ENCODE measurements at places on chromosomes 12 and 14.

- no peak for DNase-seq
These were observed 46.9 kb upstream of the CAND1 start for GRCh38 chr12:67222302-67222701.

DNA sequence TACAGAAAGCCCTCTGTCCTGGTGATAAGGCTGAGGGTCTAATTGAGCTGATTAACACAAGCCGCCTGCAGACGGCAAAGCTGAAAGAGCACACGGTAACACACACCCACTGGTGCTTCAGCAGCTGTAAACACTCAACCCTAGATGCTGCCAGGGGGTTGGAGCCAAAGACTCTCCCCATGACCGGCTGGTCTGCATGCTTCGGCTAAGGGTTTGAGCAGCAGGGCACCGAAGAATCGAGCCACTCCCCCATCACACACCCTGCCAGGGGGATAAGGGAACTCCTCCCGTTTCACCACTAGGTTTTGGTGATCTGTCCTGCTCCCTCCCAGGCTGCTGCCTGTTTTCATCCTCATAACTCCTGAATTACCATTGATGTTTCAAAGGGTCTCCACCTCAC lies 141.0 kb upstream of the OVCH1 start:
- DNase-seq, result no peak

GRCh38 chr12:47707905-47708543 lies 2.2 kb upstream of the RPAP3 start:
- DNase-seq, result no peak

DNA sequence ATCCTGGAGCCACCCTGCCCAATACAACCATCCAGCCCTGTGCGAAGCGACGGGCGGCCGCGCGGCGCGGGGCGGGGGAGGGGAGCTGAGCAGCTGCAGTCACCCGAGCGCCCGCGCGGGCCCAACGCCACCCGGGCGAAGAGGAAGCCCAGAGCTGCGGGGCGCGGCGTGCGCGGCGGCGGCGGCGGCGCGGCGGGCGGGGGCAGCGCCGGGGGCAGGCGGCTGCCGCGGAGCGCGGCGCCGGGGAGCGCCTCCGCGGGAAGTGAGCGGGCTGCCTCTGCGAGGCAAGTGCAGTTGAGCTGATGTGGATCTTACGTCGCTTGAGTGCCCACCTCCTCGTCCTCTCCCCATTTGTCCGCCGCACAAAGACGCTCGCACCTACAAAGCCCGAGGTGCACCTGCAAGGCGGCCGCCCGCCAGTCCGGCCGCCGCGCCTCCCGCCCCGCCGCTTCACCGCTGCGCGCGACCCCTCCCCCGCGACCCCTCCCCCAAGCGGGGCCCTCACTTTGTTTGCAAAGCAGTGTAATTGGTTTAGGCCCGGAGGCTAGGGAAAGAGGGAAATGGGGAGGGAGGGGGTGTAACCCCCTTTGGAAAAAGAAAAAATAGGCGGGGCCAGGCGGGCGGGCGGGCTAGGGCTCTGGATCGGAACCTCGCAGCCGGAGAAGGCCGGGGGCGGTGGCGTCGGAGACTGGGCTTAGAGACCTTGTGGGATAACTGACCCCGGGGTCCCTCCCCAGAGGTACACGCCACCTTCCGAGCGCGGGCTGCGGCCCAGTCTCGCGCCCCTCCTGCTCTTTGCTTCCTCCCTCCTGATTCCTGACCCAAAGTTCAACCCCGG lies at the start of the genes FOXA1 and TTC6:
TSS of gene FOXA1 (minus strand) at position 279 of the 838 bp plus-strand sequence. CDS start at position 2, 277 bp downstream.
TSS of gene TTC6 (plus strand) at position 659 of the 838 bp plus-strand sequence. CDS start 26,436 bp downstream, outside the sequence.
- no peak for DNase-seq

GRCh38 chr12:10960211-10960610 lies 21.1 kb upstream of the TAS2R14 start:
- DNase-seq, result no peak

DNA sequence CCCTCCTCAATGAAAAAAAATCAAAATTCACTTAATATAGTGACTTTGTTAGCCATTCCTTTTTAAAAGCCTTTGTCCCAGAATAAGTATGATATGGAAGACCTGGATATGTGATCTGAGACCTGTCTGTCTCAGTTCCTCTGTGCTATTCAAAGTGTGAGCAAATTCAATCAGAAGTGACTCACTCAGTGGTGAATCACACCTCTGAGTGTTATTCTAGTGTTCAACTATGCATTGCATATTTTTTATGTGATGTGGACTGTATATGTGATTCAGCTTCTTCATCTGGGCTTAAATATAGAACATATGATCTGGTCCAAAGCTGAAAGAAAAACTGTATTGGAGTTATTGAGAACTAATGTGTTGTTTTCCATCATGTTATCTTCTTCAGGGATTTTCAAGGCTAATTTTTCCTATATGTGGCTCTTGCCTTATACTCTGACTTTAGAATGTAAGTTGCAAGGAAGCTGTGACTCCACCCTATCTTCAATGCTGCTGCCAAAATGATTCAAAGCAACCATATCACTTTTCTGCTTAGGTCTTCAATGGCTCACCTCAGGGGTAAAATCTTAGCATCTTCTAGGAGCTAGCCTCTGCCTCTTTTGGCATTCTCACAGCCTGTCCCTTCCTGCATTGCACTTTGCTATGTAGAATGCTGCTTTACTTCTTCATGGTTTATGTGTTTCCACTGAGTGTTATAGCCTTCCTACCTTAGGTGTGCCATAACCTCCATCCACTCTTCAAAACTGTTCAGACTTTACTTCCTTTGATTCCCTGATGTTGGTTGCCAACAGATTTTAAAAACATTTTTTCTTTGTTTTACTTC lies 169.8 kb downstream of the OTOGL start:
- no peak for DNase-seq

DNA sequence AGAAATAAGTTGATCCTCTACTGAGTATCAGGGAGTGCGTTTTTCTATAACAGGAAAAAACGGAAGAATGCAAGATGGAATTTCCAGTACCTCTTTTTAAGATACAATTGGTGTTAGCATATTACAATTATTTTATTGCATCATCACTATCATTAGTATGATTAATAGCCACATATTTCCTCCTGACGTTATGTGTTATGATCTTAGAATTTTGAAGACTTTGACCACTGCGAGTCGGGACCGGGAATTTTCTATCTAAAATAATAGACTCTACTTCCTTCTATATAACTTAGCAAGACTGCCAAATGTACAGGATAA lies 679 bp upstream of the SAV1 start:
- DNase-seq, result no peak

DNA sequence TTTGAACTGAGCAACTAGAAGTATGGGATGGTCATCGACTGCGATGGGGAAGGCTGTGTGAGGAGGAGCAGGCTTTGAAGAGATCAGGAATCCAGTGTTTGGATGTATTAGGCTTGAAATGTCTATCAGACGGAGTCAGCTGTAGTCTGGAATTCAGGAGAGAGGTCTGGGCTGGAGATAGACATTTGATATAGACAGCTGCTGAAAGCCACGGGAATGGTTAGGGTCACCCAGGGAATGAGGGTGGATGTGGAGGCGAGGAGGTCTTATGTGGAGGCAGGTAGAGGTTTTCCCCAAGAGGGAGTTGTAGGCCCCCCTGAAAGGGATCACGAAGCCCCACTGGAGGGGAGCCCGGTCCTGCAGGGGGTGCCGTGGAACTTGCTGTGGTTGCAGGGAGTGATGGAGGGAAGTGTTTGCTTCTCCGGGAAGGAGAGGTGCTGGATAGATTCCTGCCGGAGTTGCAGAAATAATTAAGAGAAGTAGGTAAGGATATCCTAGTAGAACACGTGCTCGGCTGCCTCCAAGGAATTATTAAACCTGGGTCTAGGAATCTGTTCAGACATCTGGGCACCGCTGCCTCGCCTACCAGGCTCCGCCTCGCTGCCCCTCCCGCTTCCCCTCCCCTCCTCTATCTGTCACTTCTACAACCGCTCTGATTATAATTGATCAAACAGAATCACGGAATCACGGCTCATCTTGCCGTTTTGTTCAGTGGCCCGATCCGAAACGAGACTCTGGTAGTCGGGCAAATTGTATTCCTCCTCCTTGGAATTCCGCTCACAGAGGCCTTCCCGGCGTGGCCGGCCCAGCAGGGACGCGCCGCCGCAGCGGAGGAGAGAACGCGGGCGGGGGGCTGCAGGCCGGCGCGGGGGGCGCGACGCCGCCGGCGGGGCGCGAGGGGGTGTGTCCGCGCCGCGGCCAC lies 826 bp upstream of the CACNA1C start:
- no peak for DNase-seq

GRCh38 chr14:70935135-70935534 lies 27.9 kb downstream of the PCNX1 start:
- DNase-seq, result no peak

- DNase-seq, result no peak
These were observed at the start of gene HHIPL1 for GRCh38 chr14:99644723-99645544. Gene HHIPL1 (plus strand): TSS chr14:99645129. CDS start chr14:99645208, 79 bp downstream.

DNA sequence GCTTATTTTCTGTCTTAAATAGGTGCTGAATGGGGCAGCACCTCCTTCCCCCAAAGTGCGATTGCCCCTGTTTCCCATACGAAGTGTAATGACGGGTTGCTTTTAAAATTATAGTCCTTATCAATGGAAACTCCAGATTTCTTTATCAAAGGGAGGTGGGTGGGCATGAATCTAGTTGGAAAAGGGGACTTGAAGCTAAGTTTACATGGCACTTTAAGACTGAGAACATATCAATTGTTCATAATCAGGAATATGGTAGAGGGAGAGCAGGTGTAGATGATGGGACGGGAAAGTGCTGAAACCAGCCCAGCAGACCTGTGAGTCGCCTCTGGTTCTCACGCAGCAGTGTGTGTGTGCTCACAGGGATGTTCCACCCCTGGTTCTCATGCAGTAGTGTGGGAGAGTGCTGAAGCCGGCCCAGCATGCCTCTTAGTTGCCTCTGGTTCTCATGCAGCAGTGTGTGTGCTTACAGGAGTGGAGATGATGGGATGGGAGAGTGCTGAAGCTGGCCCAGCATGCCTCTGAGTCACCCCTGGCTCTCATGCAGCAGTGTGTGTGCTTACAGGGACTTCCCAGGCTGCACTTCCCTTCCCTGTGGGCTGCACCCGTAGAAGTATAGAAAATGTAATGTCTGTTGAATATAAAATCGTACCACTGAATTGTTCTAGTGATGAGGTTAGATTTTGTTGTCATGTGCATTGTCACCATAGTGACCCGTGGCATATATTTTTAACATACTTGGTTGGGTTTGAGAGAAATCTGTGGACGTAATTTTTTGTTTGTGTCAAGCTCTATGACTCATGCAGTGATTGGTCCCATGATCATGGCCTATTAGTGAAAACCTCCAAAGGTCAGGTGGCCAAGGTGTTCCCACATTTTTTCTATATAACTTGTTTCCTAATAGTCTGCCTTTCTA lies 51.6 kb downstream of the GPATCH2L start:
- DNase-seq, result no peak

DNA sequence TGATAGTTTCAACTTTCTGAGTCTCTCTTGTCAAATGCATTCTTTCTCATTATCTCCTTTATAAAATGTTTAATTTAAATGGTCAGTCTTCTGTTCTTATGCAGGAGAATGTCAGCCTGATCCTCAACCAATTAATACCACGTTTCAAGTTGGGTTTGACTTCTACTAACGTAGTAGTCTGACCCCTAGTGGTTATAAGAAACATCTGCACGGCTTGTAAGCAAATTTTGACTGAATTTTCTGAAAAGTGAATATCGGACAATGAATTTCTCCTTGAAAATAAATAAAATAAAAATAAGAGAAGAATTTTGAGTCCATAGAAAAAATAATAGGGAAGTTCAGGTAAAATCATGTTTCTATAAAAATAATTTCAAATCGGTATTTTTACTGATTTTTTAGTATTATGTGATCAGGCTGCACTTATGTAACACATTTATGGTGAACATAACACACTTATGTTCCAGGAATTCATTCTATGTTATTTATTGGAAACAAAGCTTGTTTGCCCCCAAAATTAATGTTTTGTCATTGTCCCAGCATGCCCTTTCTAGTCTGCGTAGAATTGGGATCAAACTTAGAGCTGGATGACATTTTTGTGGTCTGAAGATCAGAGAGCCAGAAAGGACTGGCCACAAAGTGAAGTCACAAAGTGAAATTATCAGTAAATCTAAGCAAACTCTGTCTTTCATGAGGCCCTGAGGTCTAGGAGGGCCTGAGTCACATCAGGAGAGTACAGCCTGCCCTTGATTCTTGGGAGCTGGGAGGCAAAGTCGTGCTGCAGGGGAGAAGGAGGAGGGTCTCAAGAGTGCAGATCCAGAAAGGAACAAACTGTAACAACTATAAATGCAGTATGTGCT lies 101.2 kb upstream of the STXBP6 start:
- DNase-seq, result no peak

DNA sequence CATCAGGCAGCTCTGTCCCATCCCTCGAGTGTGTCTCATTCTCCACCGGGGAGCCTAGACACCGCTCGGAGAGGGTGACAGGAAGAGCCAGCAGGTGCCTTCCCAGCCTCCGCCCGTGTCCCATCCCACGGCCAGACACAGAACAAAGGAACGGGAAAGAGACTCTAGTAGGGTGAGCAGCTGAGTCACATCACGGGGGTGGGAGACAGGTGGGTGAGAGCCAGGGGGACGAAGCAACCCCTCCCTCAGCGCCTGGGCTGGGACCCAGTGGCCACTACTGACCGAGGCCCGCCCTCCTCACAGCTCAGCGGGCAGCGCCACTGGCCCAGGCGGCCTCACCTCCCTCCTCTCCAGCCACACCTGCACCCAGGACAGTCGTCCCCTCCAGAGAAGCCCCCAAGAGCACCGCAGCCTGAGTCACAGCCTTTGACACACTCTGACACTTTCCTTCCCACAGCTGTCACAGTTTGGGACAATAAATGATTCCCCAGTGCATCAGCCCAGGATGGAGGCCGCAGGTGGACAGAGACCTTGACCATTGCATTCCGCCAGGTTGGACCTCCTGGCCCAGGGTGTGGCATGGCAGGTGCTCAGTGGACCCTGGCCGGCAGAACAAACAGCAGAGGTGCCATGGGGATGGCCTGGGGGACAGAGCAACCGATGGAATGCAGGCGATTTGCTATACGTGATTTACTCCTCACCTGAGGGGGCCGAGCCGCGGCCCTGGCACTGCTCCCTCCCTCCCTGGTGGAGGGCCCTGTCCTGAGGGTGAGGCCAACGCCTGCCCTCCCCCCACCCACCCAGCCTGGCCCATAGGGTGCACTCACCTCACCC lies 45.4 kb upstream of the GALNT9 start:
- DNase-seq, result no peak

- DNase-seq, result no peak
These were observed 60.1 kb downstream of the CRACR2A start for GRCh38 chr12:3692616-3693365.

DNA sequence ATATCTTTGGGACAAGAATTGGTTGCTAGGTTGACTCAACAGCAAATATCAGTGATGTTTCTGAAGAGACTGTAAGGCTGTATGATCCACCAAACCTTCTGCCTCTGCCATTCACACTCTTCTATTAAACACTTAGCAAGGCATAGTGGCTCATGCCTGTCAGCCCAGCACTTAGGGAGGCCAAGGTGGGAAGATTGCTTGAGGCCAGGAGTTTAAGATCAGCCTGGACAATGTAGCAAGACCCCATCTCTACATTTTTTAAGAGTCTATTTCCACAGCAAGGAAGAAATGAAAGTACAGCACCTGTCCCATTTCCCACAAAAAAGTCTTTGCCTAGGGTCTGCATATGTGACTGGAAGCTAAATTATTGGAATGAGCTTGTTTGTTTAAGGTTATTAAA lies 7.8 kb downstream of the ARG2 start:
- DNase-seq, result no peak

GRCh38 chr12:63403256-63403655 lies 252.3 kb upstream of the AVPR1A start:
- no peak for DNase-seq
